KBM-7 (cell line): ENCODE measurements at places on chromosomes 4 and X.

GRCh38 chr4:7831330-7831729 lies 108.3 kb downstream of the AFAP1 start:
- peak; percentile 19 for DNase-seq

DNA sequence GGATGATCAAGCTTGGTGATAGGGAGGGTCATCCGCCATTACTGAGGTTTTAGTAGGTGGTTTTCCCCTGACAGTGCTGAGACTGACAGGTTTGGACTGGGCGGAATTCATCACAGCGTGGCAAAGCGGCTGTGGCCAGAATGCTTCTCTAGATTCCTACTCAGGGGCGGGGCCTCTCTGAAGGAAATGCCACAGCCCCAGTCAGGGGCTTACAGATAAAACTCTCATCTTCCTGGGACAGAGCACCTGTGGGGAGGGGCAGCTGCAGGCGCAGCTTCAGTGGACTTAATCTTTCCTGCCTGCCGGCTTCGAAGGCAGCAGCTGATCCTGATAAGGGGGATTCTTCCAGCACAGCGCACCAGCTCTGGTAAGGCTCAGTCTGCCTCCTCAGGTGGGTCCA lies 316.7 kb downstream of the RPA4 start:
- no peak for DNase-seq

DNA sequence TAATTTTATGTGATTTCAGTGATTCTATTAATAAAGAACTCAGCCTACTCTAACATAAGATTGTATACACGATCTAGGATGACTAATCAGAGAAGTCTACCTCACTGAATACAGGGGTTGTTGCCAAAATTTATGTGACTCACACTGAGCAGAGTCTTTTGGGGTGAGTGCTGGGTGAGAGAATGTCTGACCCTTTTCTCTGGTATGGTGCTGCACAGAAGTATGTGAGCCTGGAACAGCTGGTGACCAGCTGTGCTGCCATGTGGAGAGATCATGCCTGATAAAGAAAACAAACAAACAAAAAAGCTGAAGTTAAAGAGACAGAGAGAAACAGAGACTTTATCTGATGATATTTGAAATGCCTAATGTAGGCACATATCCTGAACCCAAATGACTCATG lies 618.1 kb upstream of the GRIA3 start:
- no peak for DNase-seq

- DNase-seq, result peak; percentile 87
Observed at GRCh38 chrX:95760356-95760755, 924.3 kb upstream of the DIAPH2 start.

- DNase-seq, result no peak
Observed at GRCh38 chr4:6391852-6392188, 80.6 kb downstream of the PPP2R2C start.

DNA sequence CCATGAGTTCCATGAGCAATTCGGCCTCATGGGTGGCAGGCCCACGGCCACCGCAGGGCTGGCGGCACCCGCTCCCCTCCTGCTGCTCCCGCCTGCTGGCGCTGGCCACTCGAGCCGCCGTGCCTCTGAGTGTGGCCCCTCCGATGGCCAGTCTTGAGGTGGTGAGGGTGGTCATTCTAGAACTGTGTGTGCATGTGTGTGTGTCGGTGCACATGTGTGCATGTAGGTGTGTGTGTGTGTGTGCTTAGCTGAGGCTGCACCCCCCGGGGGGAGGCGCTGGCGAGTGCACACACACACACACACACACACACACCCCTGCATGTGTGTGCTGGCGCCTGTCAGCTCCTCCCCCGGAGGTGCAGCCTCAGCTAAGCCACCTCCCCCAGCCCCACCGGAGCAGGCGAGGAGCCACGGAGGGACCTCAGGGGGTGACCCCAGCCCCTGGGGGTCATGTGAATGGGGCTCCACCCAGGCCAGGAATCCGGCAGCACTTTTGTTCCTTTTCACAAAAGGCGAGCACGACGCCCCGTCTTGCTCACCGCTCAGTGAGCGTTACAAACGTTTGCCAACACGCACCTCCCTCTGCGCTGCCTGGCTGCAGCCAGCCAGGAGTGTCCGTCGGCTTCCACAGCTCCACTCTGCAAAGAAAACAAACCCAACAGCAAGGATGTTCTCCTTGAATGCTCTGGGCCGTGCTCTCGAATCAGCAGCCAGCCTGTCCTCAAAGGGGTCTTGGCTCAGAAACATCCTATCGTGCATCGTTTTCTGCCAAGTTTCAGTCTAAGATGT lies 29.9 kb downstream of the FGFRL1 start:
- DNase-seq, result no peak

DNA sequence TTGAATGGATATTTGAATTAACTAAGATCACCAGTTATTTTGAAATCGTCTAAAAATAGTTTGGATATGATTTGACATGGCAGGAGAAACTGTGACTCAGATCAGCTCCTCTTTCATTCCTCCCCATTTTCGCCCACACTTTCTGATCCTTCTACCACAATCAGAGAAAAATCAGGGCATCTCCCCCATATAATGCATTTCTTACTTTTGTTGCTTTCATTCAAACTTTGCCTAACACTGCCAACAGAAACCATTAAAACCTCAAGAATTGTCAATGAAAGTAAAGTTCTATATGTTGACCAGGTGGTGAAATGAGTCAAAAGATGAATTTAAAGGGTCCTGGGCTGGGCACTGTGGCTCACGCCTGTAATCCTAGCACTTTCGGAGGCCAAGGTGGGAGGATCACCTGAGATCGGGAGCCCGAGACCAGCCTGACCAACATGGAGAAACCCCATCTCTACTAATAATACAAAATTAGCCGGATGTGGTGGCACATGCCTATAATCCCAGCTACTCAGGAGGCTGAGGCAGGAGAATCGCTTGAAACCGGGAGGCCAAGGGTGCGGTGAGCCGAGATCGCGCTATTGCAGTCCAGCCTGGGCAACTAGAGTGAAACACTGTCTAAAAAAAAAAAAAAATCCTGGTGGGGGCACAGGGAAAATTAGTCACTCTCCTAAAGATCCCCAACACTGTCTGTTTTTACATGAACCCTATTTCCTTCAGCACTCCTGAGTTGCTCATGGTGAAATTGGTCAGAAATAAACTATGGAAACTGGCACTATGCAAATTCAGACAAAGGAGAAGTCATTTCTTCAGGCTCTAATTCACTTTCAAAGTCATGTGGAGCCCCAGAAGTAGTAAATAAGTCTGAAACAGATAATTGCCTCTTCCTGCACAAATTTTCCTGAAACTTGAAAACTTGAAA lies 122.8 kb upstream of the NOCT start:
- DNase-seq, result no peak

DNA sequence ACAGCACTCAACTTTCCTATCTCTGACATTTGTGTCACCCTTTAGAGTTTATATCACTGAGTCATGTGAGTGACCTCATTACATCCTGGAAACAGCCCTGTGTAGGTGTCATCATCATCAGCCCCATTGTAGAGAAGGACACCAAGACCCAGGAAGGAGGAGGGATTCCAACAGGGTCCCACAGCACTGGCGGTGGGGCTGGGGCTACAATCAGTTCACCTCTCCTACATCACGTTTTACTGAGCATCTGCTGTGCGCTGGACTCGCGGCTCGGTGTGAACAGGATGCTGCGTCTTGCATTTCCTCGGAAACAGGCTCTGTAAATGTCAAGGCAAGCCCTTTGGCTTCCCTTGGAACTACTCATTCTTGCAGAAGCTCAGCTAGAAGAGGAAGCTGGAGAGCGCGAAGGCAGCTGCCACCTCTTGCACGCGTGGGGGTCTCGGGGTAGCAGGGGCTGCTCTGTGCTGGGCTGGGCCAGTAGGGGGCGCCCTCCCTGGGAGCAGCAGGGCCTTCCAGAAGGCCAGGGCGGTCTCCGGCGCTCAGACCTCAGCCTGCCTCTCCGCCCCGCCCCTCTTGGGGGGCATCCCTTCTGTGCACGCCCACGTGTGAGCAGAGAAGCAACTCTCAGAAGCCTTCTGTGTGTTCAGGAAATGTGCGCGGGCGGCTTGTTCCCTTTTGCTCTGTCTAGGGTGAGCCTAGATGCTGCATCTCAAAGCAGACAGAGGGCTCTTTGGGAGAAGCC lies 29.0 kb downstream of the REELD1 start:
- DNase-seq, result peak; percentile 76

- DNase-seq, result no peak
Observed at GRCh38 chr4:138389976-138390685, 148.0 kb upstream of the SLC7A11 start.

GRCh38 chrX:12843668-12844279 lies 23.1 kb upstream of the TLR7 start:
- DNase-seq, result no peak

- DNase-seq, result no peak
Observed at GRCh38 chrX:17882680-17883079, 21.6 kb upstream of the RAI2 start.

DNA sequence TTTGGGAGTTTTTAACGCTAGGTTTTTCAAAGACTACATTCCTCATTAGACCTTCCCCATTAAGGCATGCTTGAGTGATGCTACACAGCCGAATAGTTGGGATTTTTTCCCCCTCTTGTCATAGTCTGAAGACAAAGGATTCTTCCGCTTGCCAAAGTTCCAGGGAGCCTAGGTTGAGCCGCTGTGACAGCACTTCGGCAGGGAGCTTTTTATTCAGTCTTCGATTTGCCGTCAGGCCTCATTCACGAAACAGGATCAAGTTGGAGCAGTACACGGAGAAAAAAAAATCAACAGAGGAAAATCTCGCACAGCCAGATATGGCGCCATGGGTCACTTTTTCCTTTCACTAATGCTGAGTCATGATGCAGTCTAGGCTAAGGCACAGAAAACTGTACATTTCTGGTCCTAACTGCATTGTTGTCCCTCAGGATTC lies 24.3 kb downstream of the SHROOM3 start:
- DNase-seq, result no peak

GRCh38 chr4:155307731-155308277 lies 69.0 kb downstream of the MAP9 start:
- DNase-seq, result no peak

DNA sequence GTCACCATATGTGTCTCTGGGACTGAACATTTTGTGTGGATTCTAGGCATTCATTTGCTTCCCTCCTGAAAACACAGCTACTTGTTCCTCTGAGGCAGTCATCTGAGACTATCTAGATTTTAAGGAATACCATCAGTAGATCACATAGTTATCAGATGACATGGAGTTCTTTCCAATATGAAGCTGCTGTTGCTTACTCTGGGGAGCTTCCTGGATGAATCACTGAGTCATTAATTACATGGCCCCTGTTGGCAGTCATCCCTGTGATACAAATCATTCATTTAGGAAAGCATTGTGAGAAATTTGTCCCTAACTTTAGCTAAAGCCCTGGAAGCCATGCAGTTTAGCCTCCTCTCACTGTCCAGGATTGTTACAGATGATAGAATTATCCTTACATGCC lies 98.2 kb upstream of the ARSJ start:
- no peak for DNase-seq

GRCh38 chr4:153464068-153464467 lies 2.1 kb upstream of the TMEM131L start:
- DNase-seq, result no peak

- DNase-seq, result no peak
Observed at GRCh38 chr4:116150152-116150551, 935.2 kb downstream of the TRAM1L1 start.

DNA sequence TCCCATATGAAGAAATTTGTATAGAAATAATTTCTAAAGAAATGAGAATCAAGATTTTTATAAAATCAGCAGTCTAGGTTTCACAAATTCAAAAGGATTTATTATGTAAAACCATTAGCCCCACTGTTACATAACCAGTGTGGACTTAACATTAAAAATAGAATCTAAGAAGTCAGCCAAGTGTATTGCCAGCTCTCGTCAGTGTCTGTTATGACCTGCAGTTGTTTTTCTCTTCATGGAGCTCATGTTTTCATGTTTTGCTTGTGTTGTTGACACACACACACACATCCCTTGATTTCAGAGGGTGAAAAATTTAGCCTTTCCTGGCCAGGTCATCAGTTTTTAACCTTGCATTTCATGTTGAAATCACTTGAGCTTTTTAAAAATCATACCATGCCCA lies 39.5 kb downstream of the USP38 start:
- DNase-seq, result no peak

- DNase-seq, result no peak
Observed at GRCh38 chr4:1763070-1763549, 30.0 kb upstream of the FGFR3 start.

GRCh38 chr4:5823542-5824211 lies 69.2 kb downstream of the CRMP1 start:
- DNase-seq, result no peak

DNA sequence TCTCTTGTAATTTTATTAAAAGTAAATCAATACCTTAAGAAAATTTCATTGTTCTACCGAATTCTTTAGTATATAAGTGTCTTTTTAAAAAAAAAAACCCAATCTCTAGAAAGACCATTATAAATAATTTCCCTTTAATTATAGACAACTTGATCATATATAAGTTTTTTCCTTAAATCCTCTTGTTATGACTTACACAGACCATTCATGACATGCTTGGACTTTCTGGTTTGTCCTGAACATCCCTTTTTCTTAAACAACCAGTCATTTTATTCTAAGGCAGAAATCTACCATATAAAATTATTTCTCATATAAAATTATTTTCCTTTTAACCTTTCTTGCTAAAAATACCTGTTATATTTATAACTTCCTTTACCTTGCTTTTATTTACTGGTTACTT lies 15.4 kb upstream of the FHDC1 start:
- peak; percentile 46 for DNase-seq

DNA sequence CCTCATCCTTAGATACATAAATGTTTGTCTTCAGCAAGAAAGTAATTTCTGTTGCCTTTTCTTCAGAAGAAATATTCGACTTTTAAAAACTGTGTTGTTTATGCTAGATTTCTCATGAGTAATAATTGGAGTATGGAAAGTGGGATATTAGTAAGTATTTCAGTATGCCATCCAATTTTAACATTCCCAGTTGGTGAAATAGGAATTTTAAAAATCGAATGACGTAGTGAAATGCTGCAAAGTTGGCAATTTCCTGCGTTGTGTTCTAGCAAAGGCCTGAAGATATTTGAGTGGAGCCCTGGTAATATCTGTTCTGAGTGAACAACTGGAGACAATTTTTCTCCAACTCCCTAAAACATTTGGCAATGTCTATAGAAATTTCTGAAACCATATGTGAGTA lies 190.1 kb downstream of the ZNF330 start:
- DNase-seq, result no peak

DNA sequence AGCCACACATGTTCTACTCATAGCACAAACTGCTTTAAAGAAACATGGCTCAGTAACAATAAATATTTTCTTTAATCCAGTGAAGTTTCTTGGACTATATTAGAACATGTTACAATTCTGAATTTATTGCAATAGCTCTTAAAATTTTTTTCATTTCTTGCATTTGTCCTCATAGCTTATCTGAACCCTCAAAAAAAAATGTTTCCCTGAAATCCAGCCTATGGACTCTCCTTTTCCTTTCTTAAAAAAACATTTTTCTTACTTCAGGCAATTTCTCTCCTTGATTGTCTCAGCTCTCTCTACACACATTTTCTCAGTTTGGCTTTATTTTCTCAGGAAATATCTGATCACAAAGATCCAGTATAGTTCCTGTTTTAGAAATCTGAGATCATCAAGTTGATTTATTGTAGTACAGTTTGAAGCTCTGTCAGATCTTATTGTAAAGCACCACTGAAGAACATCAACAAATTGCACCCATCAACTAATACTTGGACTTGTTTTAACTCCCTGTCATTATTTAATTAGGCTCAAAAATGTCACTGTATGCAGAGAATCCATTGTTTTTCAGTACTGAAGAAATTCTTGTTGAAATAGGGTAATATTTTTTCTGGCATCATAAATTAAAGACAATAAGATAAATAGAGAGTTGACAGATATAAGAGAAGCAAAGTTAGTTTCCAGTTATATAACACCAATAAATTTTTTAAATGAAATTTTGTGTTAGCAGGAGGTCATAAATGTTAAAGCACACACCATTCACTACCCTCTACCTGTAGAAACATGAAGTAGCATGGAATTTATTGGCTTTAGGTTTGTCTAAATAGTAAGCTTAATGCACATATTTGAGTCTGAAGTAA lies 317.7 kb downstream of the ARHGAP24 start:
- DNase-seq, result no peak
